ENCODE measurements at places on chromosomes 6 and 20. TPM values are rescaled to one million over a fixed set of nuclear protein-coding genes. Genes with fewer than 3 reads are reported as not detected.
A peak's percentile ranks its signal among the peaks of the same experiment; 100 is the strongest.

PTK6 gene
- 5.1 TPM for total RNA-seq

KCNK16 gene
- total RNA-seq, result not detected

LGSN gene
- 1.5 TPM for total RNA-seq

TGM3 gene
- total RNA-seq, result 1.5 TPM

ALDH8A1 gene
- total RNA-seq, result 1.1 TPM

RAD21L1 gene
- not detected for total RNA-seq

PLAGL1 gene
- total RNA-seq, result 30.1 TPM

ADGRF5 gene
- 206 TPM for total RNA-seq

EMILIN3 gene
- 1.7 TPM for total RNA-seq

- no peak overlapping the region for H3K27ac ChIP-seq
- H3K36me3 ChIP-seq, result no peaks in the 10 kb centered on the region
- no peak overlapping the region for H3K4me3 ChIP-seq
Observed at GRCh38 chr20:41222296-41222695, 85.0 kb downstream of the PLCG1 start.

DNA sequence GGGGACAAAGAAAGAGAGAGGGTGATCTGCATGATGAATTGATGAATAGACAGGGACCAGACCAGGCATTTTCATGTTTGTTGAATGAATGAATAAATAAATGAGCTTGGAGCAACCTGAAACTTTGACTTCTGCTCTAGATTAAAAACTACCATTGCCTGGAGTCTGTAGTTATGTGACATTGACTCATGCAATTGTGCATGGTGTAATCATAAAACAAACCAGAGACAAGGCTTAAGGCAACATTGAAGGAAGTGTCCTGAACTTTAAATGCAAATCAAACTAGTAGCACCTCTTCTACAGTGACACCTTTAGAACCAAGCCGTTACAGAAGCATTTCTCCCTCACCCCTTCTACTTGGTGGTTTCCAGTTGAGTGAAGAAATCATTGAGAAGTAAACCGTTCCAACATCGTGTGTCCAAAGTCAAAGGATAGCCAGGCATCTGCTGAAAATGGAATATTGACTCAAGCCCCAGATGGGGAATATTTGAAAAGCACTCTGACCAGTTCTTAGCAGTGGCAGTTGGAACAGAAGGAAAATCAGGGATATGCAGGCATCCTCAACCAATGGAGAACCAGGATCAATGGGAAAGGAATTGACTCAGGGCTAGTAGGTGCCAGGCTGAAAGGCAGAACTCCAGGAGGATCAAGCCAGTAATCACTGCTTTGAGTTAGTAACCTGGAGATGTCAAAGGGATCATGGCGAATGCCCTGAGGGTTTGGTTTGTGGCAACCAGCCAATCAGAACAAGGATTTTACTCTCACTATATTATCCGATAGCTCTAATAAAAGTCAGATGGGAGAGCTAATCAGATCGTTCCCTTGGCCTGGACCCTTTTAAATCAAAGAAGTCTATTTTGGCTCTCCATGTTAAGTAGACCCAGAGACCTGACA, 171.2 kb upstream of the TSHZ2 start:
- H3K4me3 ChIP-seq, result no peak overlapping the region
- H3K36me3 ChIP-seq, result no peaks in the 10 kb centered on the region
- DNase-seq, result no peak
- H3K27me3 ChIP-seq, result no peaks in the 10 kb centered on the region

DNA sequence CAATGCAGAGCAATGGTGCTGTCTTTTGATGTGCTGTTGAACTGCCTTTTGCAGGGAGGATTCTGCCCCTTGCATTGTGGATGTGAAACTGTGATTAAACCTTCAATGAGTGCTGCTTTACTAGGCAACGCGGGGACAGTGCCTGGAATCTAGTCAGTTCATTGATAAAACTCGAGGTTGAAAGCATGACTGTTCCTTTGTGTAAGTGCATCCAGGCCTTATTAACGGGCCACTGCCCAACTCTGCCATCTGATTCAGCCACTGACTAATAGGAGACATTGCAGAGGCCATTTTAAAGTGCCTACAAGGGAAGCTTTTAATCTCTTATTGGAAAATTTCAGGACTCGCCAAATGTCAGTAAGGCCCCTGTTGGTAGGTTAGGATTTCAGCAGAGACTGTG, 49.3 kb downstream of the SLC35F1 start:
- H3K4me3 ChIP-seq, result no peak overlapping the region
- H3K36me3 ChIP-seq, result no peaks in the 10 kb centered on the region
- H3K27ac ChIP-seq, result no peak overlapping the region
- no peak for DNase-seq
- H3K27me3 ChIP-seq, result no peaks in the 10 kb centered on the region

GRCh38 chr6:146989860-146990259, 214.4 kb upstream of the STXBP5 start:
- no peaks in the 10 kb centered on the region for H3K27me3 ChIP-seq
- DNase-seq, result no peak
- H3K4me3 ChIP-seq, result no peak overlapping the region
- no peaks in the 10 kb centered on the region for H3K36me3 ChIP-seq
- no peak overlapping the region for H3K27ac ChIP-seq
- H3K4me1 ChIP-seq, result no peaks in the 10 kb centered on the region

DNA sequence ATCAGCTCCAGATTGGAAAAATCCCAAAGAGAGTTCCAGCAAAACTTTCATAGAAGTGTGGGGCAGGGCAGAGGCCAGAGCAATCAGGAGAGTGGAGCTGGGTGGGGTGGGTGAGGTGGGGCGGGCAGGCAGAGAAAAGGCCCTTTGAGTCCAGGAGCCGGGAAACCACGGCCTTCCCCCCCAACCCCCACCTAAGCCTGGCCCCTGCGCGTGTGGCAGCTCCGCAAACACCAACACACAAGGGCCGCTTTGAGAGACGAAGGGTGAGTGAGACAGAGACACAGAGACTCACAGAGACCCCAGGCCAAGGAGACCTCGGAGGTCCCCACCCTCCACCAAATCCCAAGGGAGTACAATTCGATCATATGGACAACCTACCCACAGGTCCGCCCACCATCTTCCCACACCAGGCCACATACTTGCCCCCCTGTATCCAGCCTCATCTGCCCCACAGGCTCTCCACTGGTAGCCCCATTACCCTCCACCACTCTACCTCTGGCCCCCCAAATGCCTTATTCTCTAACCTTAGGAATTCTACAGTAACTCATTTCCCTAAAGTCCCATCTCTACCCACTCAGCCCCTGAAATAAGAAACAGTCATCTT, 1.7 kb downstream of the COL11A2 start:
- peaks cover 5% of the 10 kb centered on the region for H3K4me1 ChIP-seq
- H3K36me3 ChIP-seq, result peaks cover 15% of the 10 kb centered on the region
- no peak overlapping the region for H3K4me3 ChIP-seq
- peaks cover 18% of the 10 kb centered on the region for H3K27me3 ChIP-seq
- no peak for DNase-seq
- H3K27ac ChIP-seq, result no peak overlapping the region

GRCh38 chr6:107495196-107495643, 5.3 kb downstream of the SOBP start:
- H3K27ac ChIP-seq, result peak overlapping the region; percentile 88
- H3K4me3 ChIP-seq, result no peak overlapping the region
- peak; percentile 47 for DNase-seq
- peaks cover 35% of the 10 kb centered on the region for H3K4me1 ChIP-seq
- H3K36me3 ChIP-seq, result no peaks in the 10 kb centered on the region
- H3K27me3 ChIP-seq, result no peaks in the 10 kb centered on the region

DNA sequence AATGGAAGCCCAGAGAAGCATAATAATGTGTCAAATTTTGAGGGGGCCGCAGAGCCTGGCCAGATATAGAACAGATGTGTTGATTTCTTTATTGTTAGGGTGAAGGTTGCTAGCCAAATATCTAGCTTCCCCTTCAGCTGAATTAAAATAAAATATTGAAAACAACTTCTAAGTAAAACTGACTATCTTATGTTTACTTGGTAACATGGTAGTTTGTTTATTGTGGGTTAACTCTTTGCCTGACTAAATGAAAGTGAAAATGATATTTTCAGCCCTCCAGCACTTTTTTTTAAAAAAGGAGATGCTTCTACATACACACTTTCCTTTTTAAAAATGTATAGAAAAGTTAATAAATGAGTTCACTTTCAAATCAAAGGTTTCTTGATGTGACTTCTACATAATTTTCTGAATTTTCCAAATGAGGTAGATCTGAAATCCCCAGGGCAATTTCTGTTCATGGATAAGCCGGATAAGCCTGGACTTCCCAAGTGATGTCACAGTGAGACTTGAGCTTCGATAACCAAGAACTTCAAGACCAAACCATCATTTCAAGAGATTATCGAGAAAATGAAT, 172.1 kb upstream of the OLIG3 start:
- no peak overlapping the region for H3K27ac ChIP-seq
- H3K36me3 ChIP-seq, result no peaks in the 10 kb centered on the region
- no peak for DNase-seq

DNA sequence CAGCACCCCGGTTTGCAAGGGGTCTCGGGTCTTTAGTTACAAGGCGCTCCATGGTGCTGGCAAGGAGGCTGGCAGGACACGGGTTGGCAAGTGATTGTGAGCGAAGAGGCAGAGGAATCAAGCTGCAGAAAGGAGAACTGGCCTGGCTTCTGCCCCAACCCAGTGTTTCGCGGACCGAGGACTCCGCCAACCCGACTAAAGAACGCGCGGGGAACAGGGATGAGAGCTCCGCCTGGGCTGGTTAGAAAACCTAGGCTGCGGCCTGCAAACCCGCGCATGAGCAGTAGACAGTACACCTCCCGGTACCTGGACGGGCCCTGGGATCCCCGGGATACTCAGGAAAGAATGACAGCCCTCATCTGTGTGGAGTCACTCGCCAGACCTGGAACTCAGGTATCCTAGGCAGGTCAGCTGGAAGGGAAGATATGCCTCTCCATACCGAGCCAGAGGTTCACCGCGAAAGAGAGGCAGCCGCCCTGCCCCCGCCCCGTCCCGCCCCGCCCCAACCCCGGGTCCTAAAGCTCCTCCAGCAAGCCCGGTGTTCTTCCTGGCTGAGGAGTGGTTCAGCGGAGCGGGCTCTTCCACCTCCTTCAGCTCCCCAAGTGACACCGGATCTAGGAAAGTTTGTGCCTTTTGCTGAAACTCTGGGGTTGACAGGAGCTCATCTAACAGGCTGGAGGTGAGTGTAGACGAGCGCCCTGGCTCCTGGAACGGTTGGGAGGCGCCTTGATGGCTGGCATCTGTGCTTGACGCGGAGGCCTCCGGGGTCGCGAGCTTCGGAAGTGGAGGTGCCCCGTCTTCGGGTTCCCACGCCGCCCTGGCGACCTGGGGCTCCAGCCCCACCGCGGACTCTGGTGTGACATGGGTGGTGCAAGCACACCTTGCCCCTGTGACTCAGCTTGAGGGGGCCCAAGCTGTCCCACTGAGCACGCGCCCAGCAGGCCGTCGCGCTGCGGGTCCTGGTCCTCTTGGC, 1847.3 kb upstream of the DEFB115 start:
- DNase-seq, result no peak
- H3K36me3 ChIP-seq, result no peaks in the 10 kb centered on the region
- no peaks in the 10 kb centered on the region for H3K27me3 ChIP-seq
- no peaks in the 10 kb centered on the region for H3K4me1 ChIP-seq
- H3K27ac ChIP-seq, result no peak overlapping the region

- no peaks in the 10 kb centered on the region for H3K27me3 ChIP-seq
- H3K27ac ChIP-seq, result no peak overlapping the region
- no peak overlapping the region for H3K4me3 ChIP-seq
Observed at GRCh38 chr20:37615340-37616109, 78.3 kb upstream of the CTNNBL1 start.

- H3K27ac ChIP-seq, result no peak overlapping the region
- no peaks in the 10 kb centered on the region for H3K27me3 ChIP-seq
- H3K36me3 ChIP-seq, result peaks cover 23% of the 10 kb centered on the region
- H3K4me1 ChIP-seq, result no peaks in the 10 kb centered on the region
- no peak overlapping the region for H3K4me3 ChIP-seq
Observed at GRCh38 chr6:10756085-10756484, 8.5 kb downstream of the TMEM14B start.

- H3K4me1 ChIP-seq, result peaks cover 11% of the 10 kb centered on the region
- no peak overlapping the region for H3K27ac ChIP-seq
- no peaks in the 10 kb centered on the region for H3K36me3 ChIP-seq
- DNase-seq, result peak; percentile 17
- H3K4me3 ChIP-seq, result no peak overlapping the region
Observed at GRCh38 chr6:6711832-6712448, 123.4 kb downstream of the LY86 start.

DNA sequence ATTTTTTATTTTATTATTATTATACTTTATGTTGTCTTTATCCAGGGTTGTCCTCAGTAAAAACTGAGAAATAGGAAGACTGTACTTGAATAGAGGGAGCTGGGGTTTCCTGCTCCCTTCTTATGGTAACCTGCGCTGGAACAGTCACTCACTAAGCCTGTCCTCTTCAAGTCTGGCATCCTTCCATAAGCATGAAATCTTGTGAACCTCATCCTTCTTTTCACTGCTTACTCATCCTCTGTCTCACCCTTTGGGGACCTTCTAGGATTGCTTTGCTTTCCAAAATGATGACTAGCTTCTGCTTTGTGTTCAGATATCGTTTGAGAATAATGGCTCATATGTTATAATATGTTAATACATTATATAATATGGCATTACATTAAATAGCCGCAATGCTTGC, 90.6 kb downstream of the C6orf118 start:
- no peak overlapping the region for H3K4me3 ChIP-seq
- DNase-seq, result no peak
- no peaks in the 10 kb centered on the region for H3K4me1 ChIP-seq
- no peaks in the 10 kb centered on the region for H3K36me3 ChIP-seq
- H3K27me3 ChIP-seq, result no peaks in the 10 kb centered on the region

DNA sequence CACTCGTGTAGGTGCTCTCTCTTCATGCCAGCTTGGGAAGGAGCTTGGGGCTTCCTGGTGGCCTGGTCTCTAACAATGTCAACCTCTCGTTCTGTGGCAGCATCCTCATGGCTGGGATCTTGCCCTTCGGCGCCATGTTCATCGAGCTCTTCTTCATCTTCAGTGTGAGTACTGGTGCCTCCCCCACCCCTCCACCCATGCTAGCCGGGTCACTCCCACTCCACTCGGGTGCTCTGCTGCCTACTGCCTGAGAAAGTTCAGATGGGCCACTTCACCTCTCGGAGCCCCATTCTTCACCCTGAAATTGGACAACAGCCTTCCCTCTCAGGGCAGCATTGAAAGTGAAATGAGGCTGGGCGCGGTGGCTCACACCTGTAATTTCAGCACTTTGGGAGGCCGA, 48.8 kb downstream of the TM9SF4 start:
- DNase-seq, result no peak
- H3K27ac ChIP-seq, result no peak overlapping the region
- peaks cover 40% of the 10 kb centered on the region for H3K36me3 ChIP-seq
- H3K27me3 ChIP-seq, result no peaks in the 10 kb centered on the region
- no peaks in the 10 kb centered on the region for H3K4me1 ChIP-seq

All from lung (tissue), 17 donors.